ENCODE measurements at places on chromosomes 6 and 20. TPM values are rescaled to one million over a fixed set of nuclear protein-coding genes. Genes with fewer than 3 reads are reported as not detected.

DNA sequence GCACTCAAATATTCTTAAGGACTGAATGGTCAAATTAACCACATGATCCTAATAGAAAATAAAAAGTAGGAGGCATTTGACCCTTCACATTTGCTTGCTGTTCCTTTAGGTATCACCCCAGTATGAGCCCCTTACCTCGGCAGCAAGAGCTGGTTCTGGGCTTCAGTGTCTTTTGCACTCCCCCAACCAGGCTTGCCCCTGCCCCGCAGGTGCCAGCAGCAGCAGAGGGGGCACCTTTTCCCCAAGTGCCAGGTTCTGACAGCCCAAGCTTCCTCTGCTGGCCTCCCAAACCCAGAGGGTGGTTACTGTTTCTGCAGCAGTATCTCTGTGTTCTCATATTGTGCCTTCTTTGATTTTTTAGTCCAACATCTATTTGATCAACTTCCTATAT, 23.2 kb downstream of the UBE2V1 start:
- no peak for DNase-seq
- no peaks in the 10 kb centered on the region for H3K27me3 ChIP-seq
- H3K36me3 ChIP-seq: peaks cover 38% of the 10 kb centered on the region
- no peak overlapping the region for H3K4me3 ChIP-seq
- no peak overlapping the region for H3K27ac ChIP-seq

DNA sequence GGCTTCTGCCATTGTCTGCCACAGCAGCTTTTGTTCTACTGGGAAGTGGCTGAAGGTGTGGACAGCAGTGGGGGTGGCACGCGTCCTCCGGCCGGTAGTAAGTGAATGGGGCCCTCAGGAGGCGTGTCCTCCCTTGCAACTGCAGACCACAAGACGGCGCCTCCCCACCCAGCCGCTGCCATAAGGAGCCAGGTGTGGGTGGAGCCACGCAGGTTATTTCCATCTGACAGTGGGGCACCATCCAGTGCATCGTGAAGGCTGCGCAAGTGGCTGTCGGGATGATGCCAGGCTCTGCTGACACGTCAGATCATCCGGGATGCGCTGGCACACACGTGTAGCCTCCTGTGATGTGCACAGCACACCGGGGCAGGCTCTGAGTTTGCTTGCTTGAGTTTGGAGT, 379.7 kb downstream of the CDH4 start:
- H3K4me1 ChIP-seq: no peaks in the 10 kb centered on the region
- no peak overlapping the region for H3K27ac ChIP-seq
- H3K36me3 ChIP-seq: no peaks in the 10 kb centered on the region
- H3K4me3 ChIP-seq: no peak overlapping the region
- no peaks in the 10 kb centered on the region for H3K27me3 ChIP-seq
- no peak for DNase-seq

GRCh38 chr6:27216874-27217273, 30.6 kb upstream of the PRSS16 start:
- H3K36me3 ChIP-seq: no peaks in the 10 kb centered on the region
- no peaks in the 10 kb centered on the region for H3K4me1 ChIP-seq
- H3K27ac ChIP-seq: no peak overlapping the region
- H3K27me3 ChIP-seq: peaks cover 7% of the 10 kb centered on the region
- DNase-seq: no peak
- no peak overlapping the region for H3K4me3 ChIP-seq

DNA sequence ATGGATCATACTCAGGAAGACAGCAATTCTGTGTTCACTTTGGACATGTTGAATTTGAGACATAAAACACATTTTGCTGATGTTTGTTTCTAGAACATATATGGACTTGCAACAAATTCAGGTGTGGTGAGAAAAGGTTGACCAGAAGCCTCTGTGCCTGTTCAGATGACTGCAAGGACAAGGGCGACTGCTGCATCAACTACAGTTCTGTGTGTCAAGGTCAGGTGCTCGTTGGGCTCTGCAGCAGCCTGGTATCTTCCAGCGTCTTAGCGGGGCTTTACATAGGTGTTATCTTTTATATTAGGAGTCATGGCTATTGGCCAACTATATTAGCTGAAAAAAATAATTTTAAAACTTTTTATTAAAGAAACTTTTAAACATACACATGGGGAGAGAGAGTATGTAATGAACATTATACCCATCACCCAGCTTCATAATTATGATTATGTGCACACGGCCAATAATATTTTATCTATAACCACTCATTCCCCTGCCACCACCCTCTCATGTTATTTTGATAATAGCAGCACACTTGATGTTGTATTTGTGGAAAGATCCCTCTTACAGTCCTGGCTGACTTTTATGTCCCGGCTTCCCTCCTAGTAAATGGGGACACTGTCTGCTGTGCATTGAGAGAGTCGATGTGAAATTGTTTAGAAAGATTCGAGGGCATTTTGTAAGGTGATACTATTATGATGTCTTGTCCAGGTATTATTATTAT, 43.4 kb downstream of the ENPP1 start:
- no peaks in the 10 kb centered on the region for H3K4me1 ChIP-seq
- no peak overlapping the region for H3K4me3 ChIP-seq
- H3K36me3 ChIP-seq: no peaks in the 10 kb centered on the region
- H3K27ac ChIP-seq: no peak overlapping the region
- DNase-seq: no peak

- peak overlapping the region; percentile 97 for H3K4me3 ChIP-seq
- H3K4me1 ChIP-seq: peaks cover 74% of the 10 kb centered on the region
- peak overlapping the region; percentile 76 for H3K27ac ChIP-seq
- DNase-seq: peak; percentile 52
Observed at GRCh38 chr20:41137614-41138474, 501 bp downstream of the PLCG1 start.

GRCh38 chr20:3798373-3798768, 2.3 kb downstream of the CDC25B start:
- H3K4me1 ChIP-seq: peaks cover 31% of the 10 kb centered on the region
- H3K27me3 ChIP-seq: no peaks in the 10 kb centered on the region
- H3K4me3 ChIP-seq: peak overlapping the region; percentile 85
- no peak for DNase-seq

GRCh38 chr6:159084493-159085091, 39.8 kb upstream of the TAGAP start:
- no peak overlapping the region for H3K27ac ChIP-seq
- no peak for DNase-seq
- no peaks in the 10 kb centered on the region for H3K27me3 ChIP-seq
- H3K4me1 ChIP-seq: peaks cover 12% of the 10 kb centered on the region
- no peak overlapping the region for H3K4me3 ChIP-seq

The DEFB132 gene
- total RNA-seq: not detected

The ZNF311 gene
- 0.30 TPM for total RNA-seq

The OPRL1 gene
- 1.9 TPM for total RNA-seq

The KCNQ5 gene
- 4.2 TPM for total RNA-seq

The SPATS1 gene
- not detected for total RNA-seq

The WFDC11 gene
- not detected for total RNA-seq

Data from T-cell (primary cell).